ENCODE measurements at places on chromosomes 1 and 21.
A peak's percentile ranks its signal among the peaks of the same experiment; 100 is the strongest.

DNA sequence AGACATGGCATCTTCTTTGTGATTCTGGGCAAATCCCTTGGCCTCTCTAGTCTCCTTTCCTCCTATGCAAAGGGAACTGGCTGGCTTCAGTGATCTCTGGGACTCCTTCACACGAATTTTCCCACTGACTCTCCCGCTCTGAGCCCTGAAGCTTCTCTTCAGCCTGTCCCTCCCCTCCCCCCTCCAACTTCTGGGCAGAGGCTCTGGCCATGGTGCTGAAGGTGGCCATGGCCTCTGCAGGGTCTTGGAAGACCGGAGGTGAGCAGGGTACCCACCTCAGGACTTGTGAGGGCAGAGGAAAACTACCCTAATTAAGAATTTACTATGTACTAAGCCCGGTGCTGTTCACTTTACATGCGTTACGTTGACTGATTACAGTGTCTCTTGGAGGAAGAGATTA lies 29.4 kb upstream of the POU3F1 start:
- no peak for DNase-seq

DNA sequence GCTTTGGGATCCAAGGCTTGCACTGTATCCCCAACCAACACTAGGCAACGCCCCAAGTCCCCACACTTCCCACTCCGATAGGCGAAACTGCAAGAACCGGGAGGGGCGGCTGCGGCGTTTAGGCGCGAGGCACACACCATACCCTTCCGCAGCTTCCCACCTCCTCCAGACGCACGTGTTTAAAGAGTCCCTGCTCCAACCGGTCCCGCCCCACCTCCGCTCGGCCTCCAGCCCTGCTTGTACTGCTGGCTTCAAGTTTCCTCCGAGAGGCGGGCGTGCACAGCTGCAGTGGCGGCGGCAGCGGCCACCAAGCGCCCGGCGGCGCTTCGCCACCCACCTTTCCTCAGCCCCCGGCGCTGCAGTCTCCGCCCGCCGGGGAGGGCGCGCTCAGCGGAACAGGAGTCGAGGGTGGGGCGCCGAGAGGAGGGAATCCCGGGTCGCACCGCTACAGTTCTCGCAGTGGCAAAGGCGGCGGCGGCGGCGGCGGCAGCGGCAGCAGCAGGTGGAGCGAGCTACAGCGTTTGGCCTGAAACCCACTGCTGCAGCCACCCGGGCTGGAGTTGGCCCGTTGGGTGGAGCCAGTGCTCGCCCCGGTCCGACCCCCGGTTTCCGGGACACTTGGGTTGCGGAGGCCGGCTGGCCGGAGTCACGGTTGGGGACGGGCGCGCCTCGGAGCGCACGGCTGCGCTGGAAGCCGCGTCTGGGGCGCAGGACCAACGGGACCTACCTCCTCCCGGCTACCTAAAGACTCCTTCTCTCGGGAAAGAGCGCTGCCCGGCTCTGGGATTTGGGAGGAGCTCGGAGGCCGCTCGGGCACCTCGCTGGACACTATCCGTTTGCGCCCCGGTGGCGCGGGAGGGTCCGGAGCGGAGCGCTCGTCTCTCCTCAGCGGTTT lies at the start of gene CNIH3:
Gene CNIH3 (plus strand): TSS at position 457 of the 895 bp plus-strand sequence. CDS start 858 bp downstream, outside the sequence.
- DNase-seq = peak; percentile 94

DNA sequence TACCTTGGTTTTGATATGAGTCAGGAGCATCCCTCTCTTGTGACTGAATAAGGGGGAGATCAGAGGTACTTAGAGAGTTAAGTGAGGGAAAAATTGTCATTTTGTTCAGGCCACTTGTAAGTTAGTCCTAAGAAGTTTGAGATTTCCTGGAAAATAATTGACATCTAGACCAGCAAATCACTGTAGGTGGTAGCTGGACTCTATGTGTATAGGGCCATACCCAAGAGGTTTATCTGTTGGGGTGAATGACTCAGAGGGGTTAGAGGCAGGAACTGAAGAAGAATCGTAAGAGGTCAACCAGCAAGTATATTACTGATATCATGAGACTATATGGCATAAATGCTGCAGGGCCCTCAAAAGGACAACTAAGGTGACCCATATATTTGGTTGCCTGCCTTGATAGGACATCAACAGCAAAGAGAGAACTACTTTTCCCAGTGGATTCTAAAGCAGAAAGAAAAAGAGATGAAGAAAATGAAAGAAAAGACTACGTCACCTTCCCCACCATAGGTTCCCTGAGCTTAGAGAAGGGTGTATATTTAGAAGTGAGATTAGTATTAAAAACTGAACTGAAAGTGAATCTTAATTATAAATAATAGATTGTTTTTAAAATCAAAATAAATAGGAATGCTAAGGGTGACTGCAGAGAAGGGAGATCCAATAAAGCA lies 8.0 kb upstream of the RNPC3 start:
- DNase-seq = no peak

GRCh38 chr1:2559509-2560298 lies 3.5 kb downstream of the TNFRSF14 start:
- DNase-seq = no peak

DNA sequence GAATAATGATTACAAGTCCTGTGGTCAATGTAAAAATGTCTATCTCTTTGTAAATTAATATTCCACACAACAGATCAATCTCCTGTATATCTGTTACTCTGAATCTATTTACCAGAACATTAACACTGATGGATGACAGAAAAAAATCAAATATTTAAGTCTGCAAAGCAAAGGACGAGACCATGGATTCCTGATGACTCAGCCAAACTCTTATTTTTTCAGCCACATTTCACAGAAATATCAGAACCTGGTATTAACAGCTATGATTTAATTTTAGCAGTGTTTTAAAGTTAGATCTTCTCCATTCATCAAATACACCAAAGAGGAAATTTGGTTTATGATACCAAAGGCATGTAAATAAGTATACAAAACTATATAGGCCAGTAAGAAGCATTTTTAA lies 46.1 kb downstream of the FAF1 start:
- DNase-seq = no peak

- DNase-seq = no peak
Observed at GRCh38 chr1:119080586-119080985, 59.9 kb downstream of the WARS2 start.

GRCh38 chr1:241240069-241240468 lies 116.9 kb downstream of the RGS7 start:
- DNase-seq = no peak

DNA sequence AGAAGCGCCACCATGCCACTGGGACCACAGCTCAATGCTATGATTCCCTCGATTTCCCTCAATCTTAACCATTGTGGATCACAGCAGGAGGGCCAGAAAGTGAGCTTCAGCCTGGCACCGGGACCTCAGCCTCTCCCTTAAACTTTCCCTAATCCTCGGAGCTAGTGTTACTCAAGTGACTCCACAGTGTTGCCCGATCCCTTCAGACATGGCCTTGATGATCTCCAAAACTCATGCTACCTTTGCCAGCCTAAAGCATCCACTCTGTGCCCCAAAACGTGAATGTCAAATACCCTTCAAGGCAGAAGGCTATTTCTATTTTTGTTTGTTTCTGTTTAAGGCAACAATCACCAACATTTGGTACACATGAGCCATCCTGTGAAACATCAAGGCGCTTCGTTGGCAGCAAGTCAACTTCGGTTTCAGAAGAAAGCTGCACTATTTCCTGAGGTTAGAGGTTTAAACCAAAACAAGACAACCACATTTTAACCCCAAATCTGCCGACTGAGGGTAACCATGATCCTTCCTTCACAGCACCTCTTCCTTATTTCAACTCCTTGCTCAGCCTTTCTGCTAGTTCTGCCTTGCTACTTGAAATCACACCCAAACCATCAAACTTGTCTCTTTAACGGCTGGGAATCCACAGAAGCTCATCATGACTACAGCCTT lies 94.4 kb upstream of the KRTAP19-8 start:
- no peak for DNase-seq

DNA sequence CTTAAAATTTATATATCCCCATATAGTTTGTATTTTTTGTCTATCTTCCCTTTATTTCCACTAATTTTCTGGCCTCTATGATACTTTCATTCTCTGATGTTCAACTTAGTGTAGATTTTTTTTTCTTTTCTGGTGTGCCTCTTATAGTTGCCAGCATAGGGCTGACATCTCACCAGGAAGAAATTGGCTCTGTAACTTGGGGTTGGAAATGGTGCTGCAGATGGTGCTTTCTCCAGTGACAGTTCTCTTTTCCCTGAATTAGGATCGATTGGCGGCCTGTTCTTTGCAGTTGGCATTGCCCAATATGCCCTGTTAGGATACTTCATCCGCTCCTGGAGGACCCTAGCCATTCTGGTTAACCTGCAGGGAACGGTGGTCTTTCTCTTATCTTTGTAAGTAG lies 50.3 kb downstream of the SLC22A15 start:
- no peak for DNase-seq

DNA sequence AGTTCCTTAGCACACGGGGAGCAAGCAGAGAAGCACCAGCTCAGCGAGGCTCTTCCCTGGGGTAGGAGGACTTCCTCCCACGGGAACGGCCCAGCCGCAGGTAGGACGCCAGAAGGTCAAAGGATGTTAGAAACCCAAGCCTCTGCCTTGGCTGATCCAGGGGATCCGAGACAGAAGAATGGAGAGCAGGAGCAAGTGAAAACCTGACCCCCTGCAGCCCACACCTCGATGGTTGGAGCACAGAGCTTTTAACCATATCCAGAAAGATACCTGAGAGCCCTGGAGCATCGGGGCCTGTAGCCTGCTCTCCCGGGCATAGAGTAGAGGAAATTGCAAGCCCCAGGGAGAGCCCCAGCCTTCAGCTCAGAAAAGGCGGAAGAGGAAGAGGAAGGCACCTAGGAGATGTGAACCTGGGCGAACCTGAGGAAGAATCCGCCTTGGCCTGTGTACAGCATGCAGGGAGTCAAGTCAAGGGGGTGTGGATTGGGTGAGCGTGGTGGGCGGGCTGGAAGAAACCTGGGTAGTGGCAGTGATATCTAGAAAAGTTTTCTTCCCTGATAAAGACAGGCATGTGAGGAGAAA lies 76.3 kb downstream of the PSMG1 start:
- no peak for DNase-seq

DNA sequence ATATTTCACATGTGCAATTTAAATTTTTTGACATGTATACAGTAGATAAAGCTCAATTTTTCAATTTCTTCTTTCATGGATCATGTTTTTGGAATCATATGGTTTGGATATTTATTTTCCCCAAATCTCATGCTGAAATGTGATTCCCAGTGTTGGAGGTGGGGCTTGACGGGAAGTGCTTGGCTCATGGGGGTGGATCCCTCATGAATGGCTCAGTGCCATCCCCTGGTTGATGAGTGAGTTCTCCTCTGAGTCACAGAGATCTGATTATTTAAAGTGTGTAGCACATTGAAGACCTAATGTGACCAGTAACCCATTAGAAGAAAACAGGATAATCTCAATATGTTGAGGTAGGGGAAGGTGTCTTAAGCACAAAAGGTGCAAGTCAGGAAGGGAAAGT lies 9.1 kb upstream of the IFI16 start:
- peak; percentile 5 for DNase-seq

GRCh38 chr1:234188454-234188792 lies 184.8 kb upstream of the COA6 start:
- DNase-seq = no peak

- no peak for DNase-seq
Observed at GRCh38 chr1:95041491-95042165, 31.1 kb downstream of the ALG14 start.

DNA sequence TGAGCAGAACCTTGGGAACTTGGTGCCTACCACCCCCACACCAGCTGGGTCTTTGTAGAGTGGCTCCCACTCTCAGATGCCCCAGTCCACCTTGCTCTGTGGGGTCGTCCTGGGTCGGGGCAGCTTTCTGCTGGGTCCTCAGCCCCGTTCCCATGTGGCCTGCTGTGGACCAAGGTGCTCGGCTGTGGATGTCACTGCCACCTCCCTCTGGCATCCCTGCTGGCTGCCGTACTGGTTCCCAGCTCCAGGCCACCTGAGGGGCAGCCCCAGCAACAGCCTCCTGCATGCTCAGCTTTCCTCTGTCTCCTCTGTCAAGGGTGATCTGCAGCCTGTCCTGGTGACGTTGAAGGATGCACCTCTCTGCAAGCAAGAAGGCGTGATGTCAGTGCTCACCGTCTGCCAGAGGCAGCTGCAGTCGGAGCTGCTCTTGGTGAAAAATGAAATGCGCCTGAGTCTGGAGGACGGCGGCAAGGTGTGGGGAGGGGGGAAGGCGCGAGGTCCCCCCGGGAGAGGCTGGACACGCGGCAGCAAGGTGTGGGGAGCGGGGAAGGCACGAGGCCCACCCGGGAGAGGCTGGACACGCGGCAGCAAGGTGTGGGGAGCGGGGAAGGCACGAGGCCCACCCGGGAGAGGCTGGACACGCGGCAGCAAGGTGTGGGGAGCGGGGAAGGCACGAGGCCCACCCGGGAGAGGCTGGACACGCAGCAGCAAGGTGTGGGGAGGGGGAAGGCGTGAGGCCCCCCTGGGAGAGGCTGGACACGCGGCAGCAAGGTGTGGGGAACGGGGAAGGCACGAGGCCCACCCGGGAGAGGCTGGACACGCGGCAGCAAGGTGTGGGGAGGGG lies 45.9 kb upstream of the DIP2A start:
- no peak for DNase-seq
